Non-pigmented ciliary epithelial cell (primary cell): ENCODE measurements at places on chromosomes 5 and 9.

GRCh38 chr5:124649491-124650146 lies 96.8 kb downstream of the ZNF608 start:
- peak; percentile 94 for DNase-seq

GRCh38 chr5:148151872-148152271 lies 16.5 kb upstream of the SPINK14 start:
- DNase-seq: no peak

DNA sequence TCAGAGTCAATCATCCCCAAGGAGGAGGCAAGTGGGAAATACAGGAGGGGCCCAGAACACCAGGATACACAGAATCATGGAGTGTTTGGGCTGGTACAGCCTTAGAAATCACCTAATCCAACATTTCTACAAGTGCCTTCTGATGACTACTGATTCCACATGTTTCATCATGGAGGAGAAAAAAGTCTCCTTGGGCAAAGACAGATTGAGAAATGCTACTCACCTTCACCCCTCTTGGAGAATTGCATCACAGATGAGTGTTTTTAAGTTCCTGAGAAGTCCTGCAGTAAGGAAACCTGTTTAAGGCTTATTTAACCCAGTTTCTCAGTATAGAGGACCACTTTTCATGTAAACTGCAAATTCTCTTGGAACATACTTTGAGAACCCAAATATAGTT lies 2.2 kb upstream of the SLIT3 start:
- no peak for DNase-seq

DNA sequence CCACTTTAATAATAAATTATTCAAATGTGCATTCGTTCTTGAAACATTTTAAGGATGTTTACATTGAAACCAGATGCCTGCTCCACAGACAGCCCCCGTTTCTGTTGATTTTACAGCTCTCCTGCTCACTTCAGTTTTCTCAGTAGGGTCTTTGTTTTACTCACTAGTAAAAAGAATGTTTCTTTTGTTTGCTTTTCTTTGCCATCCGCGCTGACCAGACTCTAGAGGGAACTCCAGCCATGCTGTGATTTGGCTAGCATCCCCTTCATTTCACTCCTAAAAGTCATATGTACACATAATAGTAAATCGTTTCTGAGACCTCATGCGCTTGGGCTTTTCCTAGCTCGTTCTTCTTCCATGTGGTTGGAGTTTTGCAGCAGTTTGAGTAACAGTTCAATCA lies 28.7 kb upstream of the PALM2AKAP2 start:
- DNase-seq: no peak

- DNase-seq: no peak
These were observed 120.3 kb downstream of the INVS start for GRCh38 chr9:100219347-100219746.

DNA sequence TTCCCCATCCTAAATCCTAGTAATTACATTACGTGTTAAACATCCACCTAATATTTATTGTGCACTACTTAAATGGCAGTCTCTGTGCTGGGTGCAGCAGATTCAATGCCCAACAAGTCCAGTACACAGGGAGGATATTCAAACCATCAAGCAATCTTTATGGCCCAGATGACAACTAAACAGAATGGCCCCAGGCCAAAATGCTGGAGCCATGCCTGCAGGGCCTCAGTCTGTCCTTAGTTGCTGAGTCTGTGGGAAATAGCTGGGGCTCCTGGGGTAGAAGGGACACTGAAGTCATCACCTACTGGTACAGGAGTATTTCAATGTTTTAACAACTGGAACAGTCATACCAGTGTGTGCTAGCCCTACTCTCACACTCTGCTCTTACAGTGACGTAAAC lies 153.5 kb downstream of the ZNF608 start:
- no peak for DNase-seq

DNA sequence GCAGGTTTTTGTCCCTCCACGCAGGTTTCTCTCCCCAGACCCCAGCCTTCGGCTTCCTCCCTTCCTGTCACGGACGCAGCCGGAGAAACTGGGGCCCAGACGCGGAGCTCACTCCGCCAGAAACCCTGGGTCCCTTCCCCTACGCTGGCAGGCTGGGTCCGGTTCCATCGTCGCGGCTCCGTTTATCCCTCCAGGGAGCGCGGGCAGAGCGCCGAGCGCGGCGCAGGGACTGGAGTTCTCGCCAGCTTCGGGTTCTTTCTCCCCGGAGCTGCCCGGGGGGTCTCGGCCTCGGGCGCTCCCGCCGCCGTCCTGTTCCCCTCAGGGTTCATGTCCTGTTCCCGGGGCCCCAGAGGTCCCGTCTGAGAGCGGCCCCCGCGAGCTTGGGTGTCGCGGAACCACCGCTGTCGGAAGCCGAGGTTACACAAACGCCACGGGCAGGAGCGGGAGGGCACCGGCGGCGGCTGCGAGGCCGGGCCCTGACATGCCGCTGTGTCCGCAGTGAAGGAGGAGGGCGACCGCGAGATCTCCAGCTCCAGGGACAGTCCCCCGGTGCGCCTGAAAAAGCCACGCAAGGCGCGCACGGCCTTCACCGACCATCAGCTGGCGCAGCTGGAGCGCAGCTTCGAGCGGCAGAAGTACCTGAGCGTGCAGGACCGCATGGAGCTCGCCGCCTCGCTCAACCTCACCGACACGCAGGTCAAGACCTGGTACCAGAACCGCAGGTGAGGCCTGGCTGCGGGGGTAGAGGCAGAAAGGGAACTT lies 4.6 kb downstream of the BARHL1 start:
- DNase-seq: no peak

DNA sequence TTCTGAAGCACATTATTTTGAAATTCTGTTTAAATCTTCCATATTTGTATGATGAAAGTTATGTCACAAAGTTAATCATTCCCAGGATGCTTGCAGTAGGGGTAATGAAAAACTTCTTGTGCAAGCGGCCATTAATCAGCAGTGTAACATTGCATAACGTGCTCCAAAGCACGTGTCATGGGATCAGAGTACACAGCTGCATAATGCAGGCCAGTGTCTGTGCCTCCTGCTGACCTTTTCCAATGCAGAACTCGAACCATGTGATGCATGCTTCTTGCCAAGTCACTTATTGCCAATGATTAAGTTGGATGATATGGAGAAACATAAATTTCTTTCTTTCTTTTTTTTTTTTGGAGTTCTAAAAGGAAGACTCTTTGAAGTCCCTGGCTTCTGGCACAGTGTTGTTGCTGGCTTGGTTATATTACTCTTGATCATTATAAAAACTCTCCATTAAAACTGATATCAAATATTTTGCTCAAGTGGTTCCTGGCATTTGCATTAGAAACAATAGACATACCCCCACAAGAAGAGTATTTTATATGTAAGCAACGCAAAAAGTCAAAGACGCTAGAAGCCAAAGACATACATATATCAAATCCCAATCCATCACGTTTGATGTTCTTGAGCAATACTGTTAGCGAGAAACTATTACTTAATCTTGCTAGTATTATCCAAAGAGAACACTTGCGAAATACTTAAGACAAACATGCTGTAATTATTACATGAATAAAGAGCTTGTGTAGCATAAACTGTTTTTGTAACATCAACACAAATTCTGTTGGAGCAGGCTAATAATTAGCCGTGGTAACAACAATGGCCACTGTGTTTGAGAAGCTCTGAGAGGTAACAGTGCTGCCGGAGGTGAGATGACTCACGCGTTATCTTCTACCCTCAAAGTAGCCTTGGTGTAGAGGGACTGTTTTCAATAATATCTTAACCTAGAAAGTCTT lies 164.2 kb downstream of the AUH start:
- DNase-seq: no peak

GRCh38 chr9:125517577-125517976 lies 189.4 kb downstream of the MAPKAP1 start:
- DNase-seq: no peak

- DNase-seq: no peak
These were observed 7.5 kb downstream of the NREP start for GRCh38 chr5:111749303-111750026.
